Activated T-cell treated with anti-CD3 and anti-CD28 coated beads for 1 hour (primary cell): ENCODE measurements at places on chromosomes 12 and 14.

- DNase-seq, result no peak
These were observed 256.3 kb upstream of the RGS6 start for GRCh38 chr14:71675900-71676287.

- DNase-seq, result no peak
These were observed 208.4 kb upstream of the FKBP4 start for GRCh38 chr12:2586156-2587038.

- DNase-seq, result no peak
These were observed 44.9 kb upstream of the TMEM260 start for GRCh38 chr14:56534656-56535055.

DNA sequence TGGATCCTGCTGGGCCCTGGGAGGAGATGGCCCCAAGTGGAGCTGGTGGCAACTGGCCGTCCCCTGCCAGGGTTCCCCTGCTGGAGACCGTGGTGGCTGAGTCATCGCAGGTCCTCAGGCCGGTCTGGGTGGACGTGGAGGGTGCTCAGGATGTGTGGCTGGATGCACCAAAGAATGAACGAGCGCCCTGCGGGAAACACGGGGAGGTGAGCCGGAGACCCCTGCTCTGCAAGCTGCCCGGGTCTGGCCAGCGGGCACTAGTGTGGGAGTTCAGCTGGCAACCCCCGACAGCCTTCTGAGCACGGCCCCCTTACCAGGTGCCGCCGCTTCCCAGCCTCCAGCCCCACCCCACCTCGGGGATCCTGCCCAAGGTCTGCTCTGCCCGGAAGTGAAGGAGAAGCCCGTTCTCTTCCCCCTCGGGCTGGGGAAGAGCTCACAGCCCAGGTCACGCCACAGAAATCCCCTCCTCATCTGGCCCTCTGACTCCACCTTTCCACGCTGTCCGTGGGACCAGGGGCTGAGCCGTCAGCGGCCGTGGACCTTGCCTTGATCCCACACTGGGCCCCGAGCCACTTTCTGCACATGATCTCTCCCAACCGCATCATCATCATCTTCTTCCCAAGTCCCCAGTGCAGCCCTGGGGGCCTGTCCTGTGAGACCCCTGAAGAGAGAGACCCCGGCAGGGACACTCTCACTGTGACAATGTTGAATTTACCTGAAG, 165.5 kb downstream of the KIF26A start:
- no peak for DNase-seq

DNA sequence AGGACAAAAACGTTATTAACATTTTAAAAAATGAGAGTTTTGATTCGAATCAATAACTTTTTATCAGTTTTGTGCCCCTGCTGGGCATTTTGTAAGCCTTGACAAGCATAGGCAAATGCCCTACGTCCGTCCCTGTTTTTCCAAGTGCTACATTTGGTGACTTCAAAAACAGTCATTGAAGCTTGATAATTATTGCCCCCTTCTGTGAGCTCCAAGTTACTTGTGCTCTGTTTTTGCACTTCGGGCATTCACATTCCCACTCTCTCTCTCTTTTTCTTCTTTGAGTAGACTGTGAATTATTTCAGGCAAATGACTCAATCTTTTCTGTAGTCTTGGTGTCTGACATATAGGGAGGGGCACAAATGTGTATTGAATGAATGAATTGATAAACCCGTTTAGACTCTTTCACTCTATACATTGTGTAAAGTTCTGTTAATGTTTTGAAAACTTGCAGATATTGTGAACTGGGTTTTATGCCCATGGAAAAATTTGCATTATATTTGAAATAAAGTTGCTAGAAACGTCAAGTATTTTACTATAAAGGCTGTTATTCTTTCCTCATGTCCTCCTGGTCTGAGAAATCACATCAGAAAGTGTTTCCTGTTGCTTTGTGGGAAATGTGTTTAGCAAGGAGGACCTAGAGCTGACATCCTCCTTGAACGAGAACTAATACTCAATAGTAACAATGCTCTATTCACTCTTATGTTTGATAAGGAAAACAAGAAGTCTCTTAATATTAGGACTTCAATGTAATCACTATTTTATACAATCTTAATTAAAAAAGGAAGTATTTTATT, 1.4 kb downstream of the APAF1 start:
- DNase-seq, result no peak

DNA sequence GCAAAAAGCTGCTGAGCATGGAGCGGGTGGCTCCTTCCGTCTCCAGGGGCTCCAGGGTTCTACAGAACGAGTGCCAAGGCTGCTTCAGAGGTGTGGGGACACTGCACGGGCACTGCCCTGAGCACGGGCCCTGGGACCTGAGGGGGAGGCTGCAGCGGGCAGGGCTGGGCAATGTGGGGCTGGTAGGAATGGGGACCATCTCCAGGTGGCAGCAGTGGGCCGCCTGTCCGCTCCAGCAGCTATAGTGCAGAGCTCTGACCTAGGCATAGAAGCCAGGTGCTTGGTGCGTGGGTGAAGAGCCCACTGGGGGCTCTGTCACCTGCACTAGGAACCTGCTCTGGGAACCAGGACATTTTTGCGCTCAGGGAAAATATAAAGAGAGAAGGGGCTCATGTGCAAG, 22.3 kb downstream of the HDAC7 start:
- DNase-seq, result no peak

GRCh38 chr12:67457136-67457535, 188.0 kb downstream of the CAND1 start:
- no peak for DNase-seq

GRCh38 chr12:52058631-52059361, 7.6 kb downstream of the NR4A1 start:
- DNase-seq, result peak; percentile 34

GRCh38 chr12:118840878-118841277, 140.5 kb upstream of the SRRM4 start:
- DNase-seq, result no peak

GRCh38 chr14:32383364-32384009, 54.4 kb downstream of the AKAP6 start:
- DNase-seq, result no peak

GRCh38 chr12:117671734-117672133, 297.1 kb downstream of the KSR2 start:
- DNase-seq, result no peak

DNA sequence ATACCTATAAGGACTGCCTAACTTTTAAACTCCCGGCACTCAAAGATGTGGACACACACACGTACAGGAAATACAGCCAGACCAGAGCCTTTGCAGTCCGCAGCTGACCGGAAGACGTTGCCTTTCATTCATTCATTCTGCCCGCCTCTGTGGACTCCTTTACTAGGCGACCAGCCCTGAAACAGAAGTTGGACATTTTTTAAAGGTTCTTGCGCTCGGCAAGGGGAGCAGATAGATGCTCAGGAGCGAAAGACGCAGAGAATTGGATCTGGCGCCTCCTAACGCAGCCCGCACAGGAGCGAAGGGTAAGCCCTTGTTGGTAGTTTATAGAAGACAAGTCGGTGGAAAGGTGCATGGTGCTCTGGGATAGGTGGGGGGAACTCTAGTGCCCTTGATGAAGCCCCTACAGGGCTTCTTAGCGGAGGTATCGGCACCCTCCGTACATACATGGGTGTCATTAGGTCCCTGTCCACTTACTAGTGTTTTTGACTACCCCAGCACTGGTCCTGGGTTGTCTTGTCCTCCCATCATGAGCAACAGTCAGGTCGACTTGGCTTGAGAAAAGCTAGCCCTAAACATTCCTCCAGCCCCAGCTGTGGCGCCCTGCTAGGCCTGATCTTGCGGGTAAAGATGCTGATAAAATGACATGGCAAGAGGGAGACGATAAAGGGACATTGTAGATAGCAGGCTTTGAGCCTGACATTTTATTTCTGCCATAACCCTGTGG, at the start of gene KDM2B:
TSS of gene KDM2B (minus strand) at position 65 of the 727 bp plus-strand sequence. CDS start 112 bp downstream, outside the sequence.
- DNase-seq, result no peak

GRCh38 chr12:6461401-6462233, 8.9 kb downstream of the VAMP1 start:
- DNase-seq, result peak; percentile 58

DNA sequence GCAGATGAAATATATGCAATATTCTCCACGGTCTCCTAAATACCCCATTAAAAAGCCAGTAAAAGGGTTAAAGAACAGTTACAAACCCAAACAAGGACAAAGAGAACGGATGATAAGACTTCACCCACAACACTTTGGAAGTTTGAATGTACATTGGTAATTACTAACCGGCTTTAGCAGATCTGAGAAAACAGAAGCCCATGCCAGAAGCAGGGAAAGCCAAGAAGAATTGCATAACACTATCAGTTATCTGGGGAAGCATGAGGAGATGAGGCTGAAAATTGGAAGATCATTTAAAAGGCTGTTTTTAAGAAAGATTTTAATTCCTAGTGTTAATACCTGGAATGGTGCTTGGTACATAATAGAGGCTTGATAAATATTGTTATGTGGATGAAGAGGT, 55.6 kb upstream of the MYBPC1 start:
- DNase-seq, result no peak

GRCh38 chr14:57355081-57355800, 35.1 kb upstream of the NAA30 start:
- no peak for DNase-seq

DNA sequence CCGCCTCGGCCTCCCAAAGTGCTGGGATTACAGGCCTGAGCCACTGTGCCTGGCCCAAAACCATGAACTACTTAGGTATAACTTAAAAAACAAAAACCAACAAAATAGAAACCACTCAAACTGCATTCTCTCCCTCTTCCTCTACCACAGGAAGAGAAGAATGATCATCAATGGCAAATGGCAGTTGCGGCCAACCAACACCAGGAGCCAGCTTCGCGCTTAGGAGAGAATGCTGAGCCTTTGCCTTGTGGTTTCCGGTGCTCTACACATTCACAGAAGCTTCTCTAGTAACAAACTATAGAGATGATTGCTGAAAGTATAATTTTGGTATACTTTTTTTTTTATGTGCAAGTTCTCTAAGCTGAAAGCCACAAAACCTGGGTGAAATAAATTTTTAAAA, 17.1 kb downstream of the CATSPERB start:
- peak; percentile 8 for DNase-seq

DNA sequence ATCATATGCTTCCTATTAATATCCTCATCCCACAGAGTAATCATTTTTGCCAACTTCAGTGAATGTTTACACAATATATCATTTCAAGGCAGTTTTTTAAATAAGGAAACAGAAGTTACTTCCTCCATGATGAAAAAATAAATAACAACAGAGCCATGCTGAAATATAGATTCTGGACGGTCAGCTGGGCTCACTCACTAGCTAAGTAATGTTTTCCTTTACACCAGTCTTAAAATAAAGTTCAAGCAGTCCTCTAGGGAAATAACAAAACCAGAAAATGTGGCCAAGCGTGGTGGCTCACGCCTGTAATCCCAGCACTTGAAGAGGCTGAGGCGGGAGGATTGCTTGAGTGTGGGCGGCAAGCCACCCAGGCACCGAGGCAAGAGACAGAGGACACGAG, 28.7 kb downstream of the AICDA start:
- DNase-seq, result no peak

DNA sequence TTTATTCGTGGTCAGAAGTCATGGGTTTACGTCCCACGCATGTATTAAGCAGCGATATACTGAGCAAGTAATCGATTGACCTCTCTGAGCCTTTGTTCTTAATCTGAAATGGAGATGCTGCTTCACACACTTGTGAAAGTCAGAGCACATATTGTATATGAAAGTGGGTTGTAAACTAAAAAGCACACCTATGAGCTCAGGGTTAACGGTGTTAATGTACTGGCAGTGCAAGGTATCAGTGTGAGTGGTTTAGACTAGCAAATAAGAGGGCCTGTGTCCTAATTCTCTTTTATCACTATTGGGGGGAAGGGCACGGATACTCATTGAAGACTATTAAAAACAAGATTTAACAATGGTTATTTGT, 676 bp downstream of the MRPL42 start:
- DNase-seq, result no peak
